ENCODE measurements at places on chromosomes 4 and X.

- DNase-seq, result no peak
These were observed 63.3 kb downstream of the DCAF8L1 start for GRCh38 chrX:27917713-27918500.

- no peak for DNase-seq
These were observed 336.1 kb downstream of the UNC5C start for GRCh38 chr4:95212692-95213091.

DNA sequence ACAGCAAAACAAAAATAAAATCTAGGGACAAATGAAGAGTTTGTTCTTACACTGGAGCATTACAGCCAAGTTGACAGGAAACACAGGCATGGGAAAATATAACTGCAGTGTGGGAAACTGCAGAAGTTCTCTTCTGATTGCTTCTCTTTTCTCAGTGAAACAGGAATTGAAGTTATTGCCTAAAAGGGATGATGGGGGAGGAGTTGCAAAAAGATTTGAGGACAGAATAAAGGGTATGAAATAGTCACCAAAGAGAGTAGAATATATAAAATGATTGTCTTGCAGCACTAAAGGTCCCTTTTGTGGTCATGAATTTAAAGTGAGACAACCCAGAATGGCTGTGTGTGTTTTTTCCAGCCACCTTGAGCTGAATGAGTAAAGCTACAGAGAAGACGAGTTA, 103.7 kb downstream of the JADE1 start:
- DNase-seq, result no peak

DNA sequence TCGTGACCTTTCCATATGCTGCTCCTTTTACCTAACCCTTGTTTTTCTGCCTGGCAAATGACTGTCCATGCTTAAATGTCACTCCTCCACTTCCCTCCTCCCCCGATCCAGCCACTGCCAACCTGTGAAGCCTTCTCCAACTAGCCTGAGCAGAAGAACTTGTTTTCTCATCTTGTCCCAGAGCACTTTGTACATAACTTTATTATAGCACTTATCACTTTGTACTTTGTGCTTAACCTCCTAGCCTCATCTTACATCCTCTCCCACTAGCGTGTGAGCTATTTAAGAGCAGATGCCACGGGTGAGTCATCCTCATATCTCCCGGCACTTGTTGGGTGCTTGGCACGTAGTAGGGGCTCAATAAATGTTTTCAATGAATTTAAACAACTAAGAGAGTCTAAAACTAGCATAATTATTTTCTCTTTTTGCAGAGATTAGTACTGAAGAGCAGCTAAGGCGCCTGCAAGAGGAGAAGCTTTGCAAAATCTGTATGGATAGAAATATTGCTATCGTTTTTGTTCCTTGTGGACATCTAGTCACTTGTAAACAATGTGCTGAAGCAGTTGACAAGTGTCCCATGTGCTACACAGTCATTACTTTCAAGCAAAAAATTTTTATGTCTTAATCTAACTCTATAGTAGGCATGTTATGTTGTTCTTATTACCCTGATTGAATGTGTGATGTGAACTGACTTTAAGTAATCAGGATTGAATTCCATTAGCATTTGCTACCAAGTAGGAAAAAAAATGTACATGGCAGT, 46.9 kb downstream of the XIAP start:
- no peak for DNase-seq

DNA sequence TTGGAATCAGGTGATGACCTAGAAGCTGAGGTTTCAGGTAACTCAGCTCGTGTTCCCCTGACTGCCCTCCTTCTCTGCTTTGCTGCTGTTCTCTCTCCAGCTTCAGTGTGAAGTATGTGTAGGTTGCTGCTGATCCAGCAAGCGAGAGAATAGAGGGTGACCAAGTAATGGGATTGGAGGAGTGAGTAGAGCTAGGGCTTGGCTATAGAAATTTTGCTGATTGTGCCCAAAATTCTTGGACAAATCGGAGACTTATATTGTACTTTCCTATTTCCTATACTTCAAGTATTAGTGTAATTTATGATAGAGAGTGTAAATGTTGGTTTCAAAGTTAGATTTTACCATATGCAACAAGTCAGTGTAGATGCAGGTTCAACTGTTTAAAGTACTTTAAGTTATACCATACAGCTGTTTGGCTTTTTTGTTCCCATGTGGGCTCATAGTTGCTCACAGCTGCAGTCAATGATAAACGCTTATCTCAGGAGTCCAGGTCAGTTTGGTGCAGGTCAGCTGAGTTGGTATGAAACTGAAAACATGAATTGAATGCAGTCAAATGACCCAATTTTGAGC, 48.0 kb downstream of the RAPGEF2 start:
- DNase-seq, result no peak

GRCh38 chr4:94214703-94215319, 7.1 kb downstream of the SMARCAD1 start:
- no peak for DNase-seq

GRCh38 chr4:76590798-76591281, 155.8 kb downstream of the SHROOM3 start:
- no peak for DNase-seq

- no peak for DNase-seq
These were observed 395.9 kb upstream of the INTU start for GRCh38 chr4:127236889-127237288.

DNA sequence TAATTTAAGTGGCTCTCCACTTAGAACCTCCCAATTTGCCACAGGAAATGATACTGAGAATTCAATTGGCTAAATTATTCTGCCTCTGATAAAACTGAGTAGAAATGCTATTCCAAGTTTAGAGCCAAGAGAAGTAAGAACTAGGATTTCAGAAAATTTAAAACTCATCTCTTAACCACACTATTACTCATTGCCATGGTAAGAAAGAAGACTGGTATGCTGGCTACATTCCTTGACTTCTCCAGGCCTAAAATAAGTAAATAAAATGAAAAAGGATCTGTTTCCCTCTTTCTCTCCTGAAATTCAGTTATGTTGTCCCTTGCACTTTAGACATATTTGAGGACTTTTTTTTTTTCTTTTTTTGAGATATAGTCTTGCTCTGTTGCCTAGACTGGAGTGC, 23.3 kb downstream of the ZNF280C start:
- no peak for DNase-seq

- DNase-seq, result no peak
These were observed 413.0 kb downstream of the MAPK10 start for GRCh38 chr4:85946821-85947220.

GRCh38 chr4:87543835-87544461, 14.8 kb upstream of the SPARCL1 start:
- no peak for DNase-seq

- DNase-seq, result no peak
These were observed 24.4 kb upstream of the LAMTOR3 start for GRCh38 chr4:99918656-99919055.

GRCh38 chr4:35250761-35251160, 993.6 kb downstream of the ARAP2 start:
- no peak for DNase-seq

- DNase-seq, result no peak
These were observed 2.1 kb downstream of the NUP62CL start for GRCh38 chrX:107204068-107204605.

DNA sequence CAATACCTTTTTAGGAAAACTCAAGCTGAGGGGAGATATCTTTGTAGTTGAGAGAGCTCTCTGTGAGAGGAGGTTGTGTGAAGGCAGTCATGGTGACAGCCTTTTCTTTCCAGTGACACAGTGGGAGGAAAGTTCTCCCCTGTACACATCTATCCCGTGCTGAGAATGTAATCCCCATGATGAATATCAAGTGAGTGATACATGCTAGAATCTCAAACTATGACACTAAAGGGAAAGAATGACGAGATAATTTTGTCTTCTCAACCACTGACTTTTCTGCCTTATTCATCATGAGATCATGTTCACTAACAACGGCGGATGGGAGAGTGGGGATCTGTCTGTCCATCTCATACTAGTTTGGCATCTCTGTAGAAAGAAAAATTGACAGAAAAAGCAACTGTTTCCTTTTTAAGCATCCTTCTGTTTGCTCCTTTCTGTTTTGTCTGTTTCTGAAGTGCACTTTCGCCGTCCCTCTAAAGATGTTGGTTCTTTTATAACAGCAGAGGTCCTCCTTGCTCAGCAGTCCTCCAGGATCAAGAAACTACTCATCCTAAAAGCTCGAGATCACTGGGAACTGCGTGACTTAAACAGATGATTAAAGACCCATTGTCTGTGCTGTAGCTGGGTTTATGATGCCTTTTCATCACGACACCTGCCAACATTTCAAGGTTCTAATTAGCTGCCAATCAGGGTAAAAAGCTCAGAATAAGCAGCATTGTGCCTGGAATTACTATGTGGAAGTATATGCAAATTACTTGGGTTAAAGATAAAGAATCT, 137.6 kb downstream of the DCK start:
- DNase-seq, result no peak

- no peak for DNase-seq
These were observed 664.3 kb downstream of the RPA4 start for GRCh38 chrX:97547877-97548578.

GRCh38 chrX:49282647-49283011, 13.0 kb downstream of the PPP1R3F start:
- no peak for DNase-seq

DNA sequence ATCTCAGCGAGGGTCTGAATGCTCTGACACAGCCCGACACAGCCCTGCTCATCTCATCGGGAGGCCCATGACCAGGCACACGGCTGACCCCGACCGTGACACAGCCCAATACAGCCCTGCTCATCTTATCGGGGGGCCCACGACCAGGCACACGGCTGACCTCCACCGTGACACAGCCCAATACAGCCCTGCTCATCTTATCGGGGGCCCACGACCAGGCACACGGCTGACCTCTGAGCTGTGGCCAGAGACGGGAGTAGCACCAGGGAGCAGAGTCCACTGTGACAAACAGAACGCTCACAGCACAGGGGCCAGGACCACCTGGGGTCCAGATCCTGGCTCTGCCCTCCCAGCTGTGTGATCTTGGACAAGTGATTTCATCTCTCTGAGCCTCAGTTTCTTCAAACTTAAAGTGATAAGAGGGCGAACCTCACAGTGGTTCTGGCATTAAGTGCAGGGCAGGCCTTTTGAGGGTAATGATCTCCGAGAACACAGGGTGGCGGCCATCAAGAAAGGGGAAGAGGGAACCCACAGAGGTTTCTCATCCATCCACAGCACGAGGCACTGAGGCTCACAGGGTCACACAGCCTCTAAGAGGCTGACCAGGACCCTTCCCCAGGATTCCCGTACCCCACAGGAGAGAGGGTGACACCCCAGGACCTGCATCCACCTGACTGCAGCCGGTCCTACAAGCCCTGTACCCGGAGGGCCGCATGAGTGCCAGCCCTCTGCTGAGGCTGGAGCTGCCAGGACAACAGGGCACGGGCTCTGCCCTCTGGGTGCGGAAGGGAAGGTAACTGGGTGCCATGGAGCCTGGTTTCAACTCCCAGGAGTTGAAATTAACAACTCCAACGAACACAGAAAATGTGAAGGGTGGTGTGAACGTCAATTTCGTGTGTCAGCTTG, 60.1 kb downstream of the WFS1 start:
- no peak for DNase-seq

DNA sequence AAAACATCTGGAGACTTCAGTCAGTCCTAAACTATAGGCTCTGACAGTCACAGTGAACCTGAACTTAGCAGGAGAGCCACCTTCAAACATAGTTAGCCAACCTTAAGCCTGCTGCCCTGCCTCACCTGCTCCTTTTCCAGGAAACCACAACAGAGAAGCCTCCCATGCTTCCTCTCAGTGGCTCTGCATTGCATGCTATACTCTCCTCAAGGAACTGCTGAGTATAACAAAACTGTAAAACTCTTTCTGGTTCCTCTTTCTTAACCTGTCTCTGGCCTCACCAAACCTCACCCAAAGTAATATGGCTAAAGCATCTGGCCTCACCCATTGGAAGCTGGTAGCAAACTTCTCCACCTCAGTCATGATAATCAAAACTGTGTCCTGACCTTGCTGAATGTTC, 122.1 kb downstream of the ANKRD50 start:
- DNase-seq, result no peak

GRCh38 chr4:76856243-76857073, 41.5 kb downstream of the SOWAHB start:
- no peak for DNase-seq

DNA sequence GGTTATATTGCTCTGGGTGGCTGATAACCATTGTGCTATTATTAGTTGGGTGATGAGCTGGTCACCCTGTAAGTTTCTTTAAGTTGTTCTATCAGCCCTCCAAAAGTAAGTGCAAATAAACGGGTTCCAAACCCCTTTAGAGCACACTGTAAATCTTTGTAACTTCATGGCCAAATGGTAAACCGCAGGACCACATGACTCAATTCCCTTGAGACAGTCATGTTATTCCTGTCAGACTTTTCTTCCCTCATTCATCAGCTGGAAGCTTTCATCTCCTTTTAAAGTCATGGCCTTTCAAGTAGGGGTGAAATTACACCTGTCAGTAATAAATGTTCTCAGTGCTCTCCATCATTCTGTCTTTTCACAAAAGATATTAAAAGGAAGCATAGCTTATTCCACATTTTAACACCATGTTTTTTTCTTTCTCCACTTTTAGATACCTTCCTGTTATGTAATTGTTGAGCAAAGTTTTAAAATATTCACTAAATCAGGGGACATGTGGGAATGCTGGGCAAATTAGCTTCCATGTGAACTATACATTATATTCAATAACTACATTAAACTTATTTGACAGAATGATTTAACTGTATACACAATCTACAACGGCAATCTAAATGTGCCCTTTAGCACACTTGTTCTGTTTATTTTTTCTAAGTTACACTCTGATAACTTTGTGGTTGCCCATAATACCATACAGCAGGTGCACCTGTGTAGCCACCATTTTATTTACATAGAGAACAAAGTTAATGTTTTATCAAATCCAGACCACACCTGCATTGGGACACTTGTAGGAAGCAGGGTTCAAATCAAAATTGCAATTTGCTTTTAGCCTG, 275.5 kb downstream of the CFAP299 start:
- no peak for DNase-seq

Measured in stimulated activated effector memory CD8-positive, alpha-beta T cell treated with anti-CD3 and anti-CD28 coated beads, Interleukin-12 subunit alpha, Interleukin-12 subunit beta, amount 100 ng/mL, for 72 hours (primary cell).